ENCODE measurements at places on chromosomes 3 and 15. TPM values are rescaled to one million over a fixed set of nuclear protein-coding genes. Genes with fewer than 3 reads are reported as not detected.

Gene SGO1
- polyA plus RNA-seq, result 9.8 TPM

Gene SKOR1
- 0.56 TPM for polyA plus RNA-seq

Gene VILL
- 8.2 TPM for polyA plus RNA-seq

Gene KIF15
- polyA plus RNA-seq, result 23.1 TPM

Gene CCDC80
- 63.1 TPM for polyA plus RNA-seq

Gene CELF6
- polyA plus RNA-seq, result 3.7 TPM

Gene MESD
- polyA plus RNA-seq, result 48.6 TPM

Gene ALDH1A2
- polyA plus RNA-seq, result 337 TPM

Gene SEMA5B
- polyA plus RNA-seq, result 20.2 TPM

Gene CCDC71
- polyA plus RNA-seq, result 22.0 TPM

Gene SLC6A1
- polyA plus RNA-seq, result 0.76 TPM

Gene LPP
- polyA plus RNA-seq, result 21.3 TPM

Gene C15orf62
- 4.6 TPM for polyA plus RNA-seq

Gene MESP2
- polyA plus RNA-seq, result 0.96 TPM

Gene COL6A5
- 0.17 TPM for polyA plus RNA-seq

Gene IP6K2
- 191 TPM for polyA plus RNA-seq

Gene IQCH
- polyA plus RNA-seq, result 7.5 TPM

Gene FRMD4B
- 13.0 TPM for polyA plus RNA-seq

Gene IL16
- polyA plus RNA-seq, result 7.1 TPM

Gene ALS2CL
- 16.4 TPM for polyA plus RNA-seq

Gene HYAL1
- polyA plus RNA-seq, result 1.8 TPM

Gene MUC13
- polyA plus RNA-seq, result not detected

Gene PAQR5
- polyA plus RNA-seq, result 30.9 TPM

Gene CMTM8
- polyA plus RNA-seq, result 11.6 TPM

Gene SLC25A26
- 23.9 TPM for polyA plus RNA-seq

Gene SENP8
- polyA plus RNA-seq, result 8.8 TPM

Gene SPTSSB
- 2.2 TPM for polyA plus RNA-seq

Gene DUT
- polyA plus RNA-seq, result 154 TPM

Gene JMJD7
- 12.3 TPM for polyA plus RNA-seq

Gene GOLGA6L10
- 3.0 TPM for polyA plus RNA-seq

Gene CCR9
- polyA plus RNA-seq, result 0.09 TPM

Gene INSYN1
- polyA plus RNA-seq, result 17.1 TPM

Gene ETV5
- polyA plus RNA-seq, result 32.3 TPM

Gene MUC20
- 28.0 TPM for polyA plus RNA-seq

Gene GP5
- polyA plus RNA-seq, result 0.40 TPM

Gene DUOXA2
- polyA plus RNA-seq, result not detected

Gene STXBP5L
- 0.26 TPM for polyA plus RNA-seq

Gene MOBP
- 0.07 TPM for polyA plus RNA-seq

Gene IL20RB
- polyA plus RNA-seq, result 0.57 TPM

Gene CLDN16
- 44.8 TPM for polyA plus RNA-seq
